ENCODE measurements at places on chromosomes 12 and 14.
A peak's percentile ranks its signal among the peaks of the same experiment; 100 is the strongest.

DNA sequence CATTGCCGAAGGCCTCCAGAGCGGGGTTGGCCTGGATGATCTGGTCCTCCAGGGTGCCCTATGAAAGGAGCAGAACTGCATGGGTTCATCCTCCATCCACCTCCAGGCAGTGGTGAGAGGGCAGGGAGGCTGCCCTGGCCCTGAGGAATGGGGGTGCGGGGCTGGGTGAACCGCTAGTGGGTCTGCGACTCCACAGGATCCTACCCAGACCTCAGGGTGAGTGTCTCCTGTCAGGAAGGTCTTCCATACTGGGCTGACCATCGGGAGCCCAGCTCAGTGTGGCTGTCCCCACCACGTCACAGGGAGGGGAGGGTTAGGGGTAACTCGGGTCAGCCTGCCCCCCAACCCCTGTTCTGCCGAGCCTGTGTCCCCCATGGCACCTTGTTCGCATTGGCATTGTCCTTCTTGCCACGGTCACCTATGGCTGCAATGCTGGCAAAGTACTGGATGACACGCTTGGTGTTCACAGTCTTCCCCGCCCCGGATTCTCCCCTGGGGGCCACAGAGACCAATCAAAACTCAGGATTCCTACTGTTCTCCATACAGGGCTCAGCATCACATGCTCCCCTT, 3.7 kb downstream of the MYH6 start:
- no peak for DNase-seq

DNA sequence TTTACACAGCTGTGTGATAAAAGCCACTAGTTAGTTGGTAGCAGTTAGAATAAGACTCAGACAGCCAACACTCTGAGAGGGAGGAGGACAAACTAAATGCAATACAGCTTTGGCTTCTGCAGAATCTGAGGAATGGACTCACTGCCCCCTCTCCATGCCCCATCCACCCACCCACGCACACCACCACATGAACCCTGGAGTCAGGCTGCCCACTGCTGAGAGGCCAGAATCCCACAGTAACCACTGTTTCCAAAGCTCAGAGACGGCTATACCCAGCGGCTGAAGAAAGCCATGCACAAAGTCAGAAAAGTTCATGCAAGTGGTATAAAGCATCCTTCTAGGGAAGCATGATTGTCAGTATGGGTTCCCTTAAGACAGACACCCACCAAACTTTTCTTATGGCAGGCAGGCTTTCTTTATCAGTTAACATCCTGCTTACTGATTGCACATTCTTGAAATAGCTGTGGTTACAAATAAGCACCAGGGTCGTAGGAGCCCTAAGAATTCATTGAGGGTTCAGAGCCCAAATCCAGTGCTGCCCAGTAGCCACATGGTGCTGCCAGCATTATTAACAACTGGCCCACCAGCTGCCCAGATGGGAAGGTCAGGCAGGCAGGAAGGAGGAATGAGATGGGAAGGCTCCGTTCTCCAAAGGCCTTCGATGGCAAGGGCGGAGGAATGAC, 61.5 kb downstream of the NT5DC3 start:
- DNase-seq, result no peak

DNA sequence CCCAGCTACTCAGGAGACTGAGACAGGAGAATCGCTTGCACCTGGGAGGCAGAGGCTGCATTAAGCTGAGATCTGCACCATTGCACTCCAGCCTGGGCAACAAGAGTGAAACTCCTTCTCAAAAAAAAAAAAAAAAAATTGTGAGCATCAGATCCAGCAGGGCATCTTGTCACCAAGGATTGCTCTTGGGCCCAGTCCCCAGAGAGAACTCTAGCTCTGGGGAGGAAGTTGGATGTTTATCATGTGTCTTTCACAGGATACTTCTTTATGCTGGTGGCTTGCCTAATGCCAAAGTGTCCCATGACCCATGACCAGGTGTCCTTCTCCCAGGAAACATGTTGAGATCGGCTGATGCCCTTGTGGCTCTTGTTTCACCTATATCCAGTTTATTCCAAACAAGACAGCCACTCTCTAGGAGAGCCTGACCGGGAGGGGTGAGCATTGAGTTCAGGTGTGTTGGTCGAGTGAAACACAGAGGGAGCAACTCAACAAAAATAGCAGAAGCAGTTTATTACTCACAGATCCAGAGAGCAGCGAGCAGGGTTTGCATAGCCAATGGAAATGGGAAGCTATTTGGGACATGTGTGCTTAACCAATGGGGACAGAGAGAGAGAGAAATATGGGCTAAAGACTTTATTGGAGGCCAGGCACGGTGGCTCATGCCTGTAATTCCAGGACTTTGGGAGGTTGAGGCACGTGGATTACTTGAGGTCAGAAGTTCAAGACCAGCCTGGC, 6.6 kb upstream of the TCHP start:
- DNase-seq, result no peak

- no peak for DNase-seq
Observed at GRCh38 chr12:119440803-119441360, 106.4 kb downstream of the CCDC60 start.

GRCh38 chr12:4421590-4422031, 24.0 kb downstream of the FGF6 start:
- DNase-seq, result peak; percentile 76

GRCh38 chr12:32482226-32482625, 82.9 kb downstream of the FGD4 start:
- peak; percentile 44 for DNase-seq

- no peak for DNase-seq
Observed at GRCh38 chr12:108241986-108242703, 97.0 kb downstream of the CMKLR1 start.

DNA sequence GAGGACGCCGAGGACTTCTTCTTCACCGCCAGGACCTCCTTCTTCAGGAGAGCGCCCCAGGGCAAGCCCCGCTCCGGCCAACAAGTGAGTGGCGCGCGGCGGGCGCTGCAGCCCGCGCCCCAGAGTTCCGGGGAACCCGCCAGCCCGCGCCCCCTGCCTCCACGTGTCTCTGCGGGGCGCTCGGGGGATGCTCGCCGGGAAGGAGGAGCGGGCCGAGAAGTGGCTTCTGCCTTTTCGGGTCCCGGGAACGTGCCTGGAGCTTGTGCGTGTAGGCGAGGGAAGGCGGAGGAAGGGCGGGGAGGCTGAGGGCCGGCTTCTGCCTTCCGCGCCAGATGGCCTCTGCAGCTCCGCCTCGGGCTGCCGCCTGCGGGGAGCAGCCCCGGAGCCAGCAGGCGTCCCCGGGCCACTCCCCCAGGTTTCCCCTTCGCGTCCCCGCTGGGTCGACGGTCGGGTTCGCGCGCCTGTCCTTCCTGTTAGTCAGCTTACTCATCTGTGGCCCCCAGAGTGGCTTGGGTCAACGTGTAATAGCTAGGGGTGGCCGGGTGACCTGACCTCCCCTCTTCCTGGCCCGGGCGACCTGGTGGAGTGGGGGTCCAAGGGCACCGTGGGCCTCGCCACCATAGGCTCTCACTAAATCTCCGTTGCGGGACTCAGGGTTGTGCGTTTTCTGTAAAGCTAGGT, 505 bp downstream of the RASSF3 start:
- peak; percentile 86 for DNase-seq

- DNase-seq, result peak; percentile 91
Observed at GRCh38 chr14:101628471-101628966, 67.2 kb downstream of the DIO3 start.

- no peak for DNase-seq
Observed at GRCh38 chr14:93173943-93174395, 10.7 kb downstream of the MOAP1 start.
